ENCODE measurements at places on chromosomes 5 and 9.

DNA sequence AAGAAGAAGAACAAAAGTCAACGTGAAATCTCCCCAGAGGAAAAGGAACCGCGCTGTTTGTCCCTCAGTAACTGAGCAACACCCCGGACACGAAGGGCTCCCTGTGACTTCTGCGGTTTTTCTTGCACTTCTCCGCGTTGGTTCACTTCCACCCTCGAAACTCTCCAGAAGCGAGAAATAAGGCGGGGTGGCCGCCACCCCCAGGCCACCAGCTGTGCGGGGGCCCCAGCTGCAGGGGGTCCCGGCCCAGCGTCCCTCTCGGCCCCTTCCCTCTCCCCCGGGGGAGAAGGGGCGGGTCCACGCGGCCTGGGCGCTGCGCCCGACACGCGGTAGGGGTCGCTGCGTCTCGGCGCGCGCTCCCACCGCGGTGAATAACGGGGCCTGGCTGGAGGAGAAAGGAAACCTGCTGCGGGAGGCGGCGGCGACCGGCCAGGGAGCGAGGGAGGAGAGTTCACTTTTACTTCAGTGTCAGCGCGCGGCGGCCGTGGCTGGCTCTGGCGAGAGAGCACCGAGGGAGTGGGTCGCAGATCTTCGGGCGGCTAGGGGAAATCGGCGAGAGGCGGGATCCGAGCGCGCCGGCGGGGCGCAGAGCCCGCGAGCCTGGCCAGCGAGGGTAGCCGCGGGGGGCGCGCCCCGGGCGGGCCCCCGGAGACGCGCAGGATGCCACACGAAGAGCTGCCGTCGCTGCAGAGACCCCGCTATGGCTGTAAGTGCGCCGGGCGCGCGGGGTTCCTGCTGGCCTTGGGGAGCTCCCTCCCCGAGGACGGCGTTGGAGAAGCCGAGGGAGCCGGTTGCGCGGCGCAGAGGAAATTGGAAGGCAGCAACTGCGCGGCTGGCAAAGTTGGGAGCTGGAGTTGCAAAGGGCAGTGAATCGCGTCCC is at the start of gene IQGAP2:
Gene IQGAP2, plus strand, starts transcription at position 400 of the 880 bp plus-strand sequence. Its CDS starts 261 bp downstream, at position 661.
- peak; percentile 98 for DNase-seq

GRCh38 chr9:78572266-78572665 is 275.3 kb downstream of the PSAT1 start:
- DNase-seq = no peak

- peak; percentile 73 for DNase-seq
Measured at GRCh38 chr9:130451509-130452388, 7.0 kb downstream of the ASS1 start.

GRCh38 chr5:179610109-179610902 is 13.2 kb downstream of the HNRNPH1 start:
- DNase-seq = no peak

GRCh38 chr5:40268088-40268487 is 411.6 kb upstream of the PTGER4 start:
- DNase-seq = no peak

GRCh38 chr5:55853818-55854217 is 2.7 kb downstream of the IL31RA start:
- no peak for DNase-seq

DNA sequence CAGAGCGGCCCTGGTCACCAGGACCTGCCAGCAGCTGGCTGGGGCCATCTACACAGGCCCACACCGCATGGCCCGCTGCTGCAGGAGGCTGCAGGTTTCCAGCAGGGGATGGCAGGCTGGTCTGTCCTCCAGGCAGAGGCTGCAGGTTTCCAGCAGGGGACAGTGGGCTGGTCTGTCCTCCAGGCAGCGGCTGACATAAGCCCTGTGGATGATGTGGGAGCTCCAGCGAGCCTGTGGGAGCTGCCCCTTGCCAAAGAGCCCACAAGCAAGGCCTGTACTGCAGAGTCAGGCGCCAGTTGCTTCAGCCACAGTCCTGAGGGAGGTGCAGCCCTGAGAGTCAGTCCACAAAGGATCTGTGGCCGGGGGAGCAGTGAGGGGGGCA is 18.5 kb downstream of the TPPP start:
- no peak for DNase-seq

DNA sequence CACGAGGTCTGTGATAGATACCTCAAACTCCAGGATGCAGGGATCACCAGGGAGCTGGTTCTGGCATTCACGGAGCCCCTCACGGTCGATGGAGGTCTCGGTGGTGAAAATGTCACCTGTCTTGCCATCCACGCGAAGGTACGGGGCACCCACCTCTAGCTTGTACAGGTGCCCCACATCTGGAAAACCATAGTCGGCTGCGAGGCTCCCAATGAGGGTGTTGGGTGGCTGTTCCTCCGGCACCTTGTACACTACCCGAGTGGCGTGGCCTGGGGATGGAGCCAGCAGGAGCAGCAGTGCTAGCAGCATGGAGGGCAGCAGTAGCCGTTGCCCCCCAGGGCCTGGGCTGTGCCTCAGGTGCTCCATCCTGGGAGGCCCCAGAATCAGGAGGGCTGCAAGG is 9.2 kb downstream of the PCDH1 start:
- DNase-seq = no peak

GRCh38 chr5:132760601-132761317 is 13.5 kb downstream of the CCNI2 start:
- no peak for DNase-seq

GRCh38 chr5:73625944-73626811 is at the start of gene ARHGEF28:
TSS of gene ARHGEF28 (plus strand) at chr5:73626196. CDS start at chr5:73684852, 58,656 bp downstream.
- DNase-seq = peak; percentile 79

DNA sequence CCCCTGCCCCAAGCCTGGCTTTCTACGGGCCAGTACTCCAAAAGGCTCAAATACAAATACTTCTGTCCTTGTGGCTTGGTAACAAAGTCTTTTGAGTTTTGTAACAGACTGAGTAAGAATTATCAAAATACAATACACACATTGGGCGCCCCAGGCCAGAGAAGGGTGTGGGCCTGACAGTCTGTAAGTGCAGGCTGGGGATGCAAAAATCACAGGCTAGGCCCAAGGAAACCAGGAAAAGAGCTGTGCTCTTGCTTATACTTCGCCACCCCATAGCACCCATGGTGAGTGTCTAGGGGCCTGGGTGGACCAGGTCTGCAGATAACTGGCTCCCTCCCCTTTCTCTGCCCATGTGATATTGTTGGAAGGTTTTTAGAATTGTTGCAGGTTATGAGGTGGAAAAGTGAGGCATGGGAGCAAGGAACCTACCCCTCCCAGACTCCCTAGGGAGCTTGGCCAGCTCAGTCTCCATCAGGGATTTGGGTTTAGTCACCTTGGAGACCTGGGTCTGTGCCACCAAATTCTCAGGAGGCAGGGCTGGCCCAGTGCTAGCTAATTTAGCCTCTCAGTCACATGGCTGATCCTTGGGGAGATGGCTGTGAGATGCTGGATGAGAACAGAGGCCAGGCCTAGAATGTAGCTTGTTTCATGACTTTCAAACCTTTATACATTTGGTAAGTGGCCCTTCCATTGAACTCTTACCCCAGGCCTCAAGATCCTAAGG is 72.9 kb downstream of the TARS1 start:
- no peak for DNase-seq

GRCh38 chr9:3795556-3795955 is 269.8 kb upstream of the RFX3 start:
- DNase-seq = no peak

DNA sequence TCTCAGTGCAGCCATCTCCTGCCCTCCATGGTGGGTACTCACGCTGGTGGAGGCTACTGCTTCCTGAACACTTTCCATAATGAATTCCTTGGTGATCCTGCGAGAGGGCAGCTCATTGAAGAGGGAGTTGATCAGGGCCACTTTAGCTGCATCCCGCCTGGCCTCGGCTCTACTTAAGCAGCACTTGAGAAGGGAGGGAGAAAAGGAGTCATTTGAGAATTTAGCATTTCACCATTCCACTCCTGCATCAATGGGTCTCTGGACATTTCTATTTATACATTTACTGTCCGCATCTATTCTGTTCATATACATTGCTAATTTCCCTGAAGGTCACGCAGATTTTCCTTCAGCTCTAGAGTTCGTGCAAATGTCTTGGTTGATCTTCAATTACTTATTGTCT is 35.1 kb downstream of the LIX1 start:
- DNase-seq = no peak

- DNase-seq = no peak
Measured at GRCh38 chr5:143119291-143119769, 284.2 kb downstream of the NR3C1 start.

DNA sequence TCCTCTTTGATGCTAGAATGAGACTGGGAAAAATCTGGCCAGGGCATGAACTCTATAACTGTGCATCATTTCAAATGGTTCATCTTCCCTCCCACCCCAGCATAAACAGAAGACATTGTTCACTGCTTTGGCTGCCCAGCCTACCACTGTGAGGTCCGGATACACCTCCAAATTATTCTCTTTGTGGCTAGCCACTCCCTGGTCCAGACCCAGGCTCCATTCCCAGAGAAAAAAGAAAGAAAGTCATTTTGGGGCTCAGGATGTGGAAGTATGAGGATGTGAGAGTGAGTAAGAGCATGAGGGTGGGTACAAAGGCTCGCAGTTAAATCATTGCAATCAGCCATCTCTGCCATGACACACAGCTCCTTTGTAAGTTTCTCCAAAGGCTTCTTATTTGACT is 559.2 kb downstream of the PSAT1 start:
- no peak for DNase-seq

GRCh38 chr5:175129121-175129520 is 314.9 kb downstream of the DRD1 start:
- no peak for DNase-seq

DNA sequence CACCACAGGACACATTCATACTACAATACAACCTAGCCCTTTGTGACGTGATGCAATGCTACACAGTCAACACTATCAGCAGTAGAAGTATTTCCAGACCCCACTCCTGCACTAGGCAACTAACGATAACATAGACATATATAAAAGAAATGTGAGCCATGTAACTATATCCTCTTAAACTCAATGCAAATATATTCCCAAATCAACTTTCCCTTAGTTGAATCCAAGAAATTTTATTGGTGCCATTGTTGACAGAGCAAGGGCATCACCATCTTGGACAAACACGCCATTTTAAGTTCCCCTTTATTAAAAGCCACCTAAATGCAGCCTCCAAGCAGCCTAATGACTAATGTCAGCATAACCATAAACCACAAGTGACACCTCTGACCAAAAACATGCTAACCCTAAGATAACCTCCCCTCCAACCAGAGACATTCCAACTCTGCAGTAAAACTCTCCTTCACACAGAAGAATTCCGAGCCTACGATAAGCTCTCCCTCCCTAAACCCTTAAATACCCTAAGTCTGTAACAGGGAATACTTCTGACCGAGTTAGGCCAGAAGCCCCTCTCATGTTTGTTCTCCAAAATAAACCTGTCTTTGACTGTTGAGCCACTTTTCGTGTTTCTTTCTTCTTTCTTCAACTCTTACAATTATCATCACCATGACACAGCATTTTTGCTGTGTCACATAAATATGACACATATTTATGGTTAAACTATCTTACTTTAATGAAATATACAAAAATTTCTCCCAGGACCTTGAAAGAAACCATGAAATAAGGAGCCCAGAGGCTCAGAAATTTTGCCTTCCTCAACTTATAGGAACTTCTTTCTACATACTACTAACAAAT is 1497.8 kb downstream of the EFNA5 start:
- no peak for DNase-seq

DNA sequence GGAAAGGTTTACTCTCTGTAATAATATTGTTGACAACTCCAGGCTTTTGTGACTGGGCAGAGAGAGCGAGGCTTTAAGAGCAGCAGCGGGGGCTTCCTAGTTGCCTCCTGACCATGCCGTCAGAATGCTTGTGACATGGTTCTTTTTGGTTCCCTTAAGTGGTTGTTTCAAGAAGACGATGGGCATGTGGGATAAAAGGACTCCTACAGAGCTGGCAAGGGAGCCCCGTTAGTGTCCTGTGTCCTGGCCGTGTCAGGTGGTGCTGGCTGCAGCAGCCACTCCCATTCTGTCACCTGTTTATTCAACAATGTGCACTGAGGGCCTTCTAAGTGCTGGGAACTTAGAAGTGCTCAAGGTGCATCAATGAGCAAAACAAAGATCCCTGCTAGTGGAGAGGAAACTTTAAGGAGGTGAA is 19.7 kb downstream of the LCP2 start:
- DNase-seq = no peak

DNA sequence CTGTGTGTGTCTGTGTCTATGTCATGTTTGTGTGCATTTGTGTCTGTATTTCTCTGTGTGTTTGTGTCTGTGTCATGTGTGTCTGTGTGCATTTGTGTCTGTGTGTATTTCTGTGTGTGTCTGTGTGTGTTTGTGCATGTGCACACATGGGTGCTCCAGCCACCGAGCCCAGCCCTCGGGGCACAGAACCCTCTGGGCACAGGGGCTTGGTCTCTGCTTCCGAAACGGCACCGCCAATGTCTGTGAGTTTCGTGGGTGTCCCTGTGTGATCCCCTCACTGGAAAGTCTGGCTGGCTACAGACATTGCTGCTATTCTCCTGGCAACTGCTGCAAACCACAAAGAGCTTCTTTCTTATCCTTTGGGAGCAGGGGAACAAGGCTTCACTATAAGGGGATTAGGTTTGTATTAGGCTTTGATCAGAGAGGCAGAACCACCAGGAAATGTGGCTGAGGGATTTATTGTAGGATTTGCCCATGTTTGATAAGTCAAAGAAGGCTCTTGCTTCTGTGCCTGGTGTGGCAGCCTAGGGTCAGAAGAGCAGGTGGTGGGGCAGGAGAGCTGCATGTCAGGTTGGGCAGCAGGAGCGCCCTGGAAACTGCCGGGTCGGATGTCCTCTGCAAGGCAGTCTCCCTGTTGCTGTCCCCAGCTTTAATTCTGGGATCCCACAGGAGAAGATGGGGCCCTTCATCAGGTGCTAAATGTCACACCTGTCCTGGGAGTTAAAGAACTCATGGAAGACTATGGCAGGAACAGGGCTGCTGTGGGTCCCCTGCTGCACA is 39.6 kb upstream of the FCN1 start:
- DNase-seq = no peak

- no peak for DNase-seq
Measured at GRCh38 chr5:77235846-77236721, 25.6 kb downstream of the PDE8B start.

- DNase-seq = peak; percentile 38
Measured at GRCh38 chr5:176810687-176811501, 535 bp downstream of the UNC5A start.

DNA sequence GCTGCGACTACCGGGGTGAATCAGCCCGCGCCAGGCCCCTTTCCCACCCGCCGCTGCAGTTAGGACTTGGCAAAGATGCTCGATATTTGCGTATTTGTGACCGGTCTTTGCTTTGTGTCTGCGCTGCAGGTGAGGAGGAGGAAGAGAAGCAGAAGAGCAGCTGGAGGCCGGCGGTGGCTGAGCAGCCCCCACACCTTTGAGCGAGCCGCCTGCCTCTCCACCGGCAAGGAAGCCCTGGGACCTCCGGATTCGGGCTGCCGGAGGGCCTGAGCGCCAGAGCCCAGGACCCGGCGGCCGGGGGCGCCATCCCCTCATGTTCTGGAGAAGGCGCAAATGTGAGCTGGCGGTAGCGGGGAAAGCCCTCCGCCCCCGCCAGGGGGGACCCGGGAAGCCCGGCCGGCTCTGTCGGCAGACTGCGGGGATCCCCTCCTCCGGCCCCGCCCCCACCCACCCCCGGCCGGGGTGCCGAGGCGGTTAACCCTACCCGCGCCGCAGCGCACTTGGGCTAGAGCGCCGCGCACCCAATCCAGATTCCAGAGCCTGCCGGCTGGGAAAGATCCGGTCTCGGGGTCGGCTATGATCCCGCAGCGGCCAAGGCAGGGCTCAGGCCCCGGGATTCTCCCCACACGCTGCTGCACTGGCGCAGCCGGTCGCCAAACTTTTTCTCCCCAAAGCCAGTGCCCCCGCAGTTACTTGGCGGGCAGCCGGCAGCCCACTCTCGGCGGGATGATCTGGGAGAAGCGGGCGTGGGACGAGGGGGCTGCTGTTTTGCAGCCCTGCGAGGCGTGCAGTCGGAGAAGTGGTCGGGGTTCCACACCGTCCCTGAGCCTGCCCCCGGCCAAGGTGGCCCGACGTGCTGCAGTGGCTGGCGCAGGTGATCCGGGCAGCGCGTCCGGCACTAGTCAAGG is 800 bp upstream of the KCNN2 start:
- DNase-seq = peak; percentile 85

All from right kidney (tissue), 9 donors.